ENCODE measurements at places on chromosomes 1 and 21.

- DNase-seq, result no peak
Measured at GRCh38 chr1:232586679-232587078, 43.3 kb downstream of the SIPA1L2 start.

GRCh38 chr1:228259368-228259894, 51.6 kb downstream of the OBSCN start:
- DNase-seq, result no peak

GRCh38 chr1:30739601-30740000, 16.2 kb upstream of the MATN1 start:
- DNase-seq, result no peak

- peak; percentile 64 for DNase-seq
Measured at GRCh38 chr1:151130987-151131586, 15.3 kb downstream of the SEMA6C start.

- DNase-seq, result no peak
Measured at GRCh38 chr1:183180634-183181056, 5.4 kb upstream of the LAMC2 start.

DNA sequence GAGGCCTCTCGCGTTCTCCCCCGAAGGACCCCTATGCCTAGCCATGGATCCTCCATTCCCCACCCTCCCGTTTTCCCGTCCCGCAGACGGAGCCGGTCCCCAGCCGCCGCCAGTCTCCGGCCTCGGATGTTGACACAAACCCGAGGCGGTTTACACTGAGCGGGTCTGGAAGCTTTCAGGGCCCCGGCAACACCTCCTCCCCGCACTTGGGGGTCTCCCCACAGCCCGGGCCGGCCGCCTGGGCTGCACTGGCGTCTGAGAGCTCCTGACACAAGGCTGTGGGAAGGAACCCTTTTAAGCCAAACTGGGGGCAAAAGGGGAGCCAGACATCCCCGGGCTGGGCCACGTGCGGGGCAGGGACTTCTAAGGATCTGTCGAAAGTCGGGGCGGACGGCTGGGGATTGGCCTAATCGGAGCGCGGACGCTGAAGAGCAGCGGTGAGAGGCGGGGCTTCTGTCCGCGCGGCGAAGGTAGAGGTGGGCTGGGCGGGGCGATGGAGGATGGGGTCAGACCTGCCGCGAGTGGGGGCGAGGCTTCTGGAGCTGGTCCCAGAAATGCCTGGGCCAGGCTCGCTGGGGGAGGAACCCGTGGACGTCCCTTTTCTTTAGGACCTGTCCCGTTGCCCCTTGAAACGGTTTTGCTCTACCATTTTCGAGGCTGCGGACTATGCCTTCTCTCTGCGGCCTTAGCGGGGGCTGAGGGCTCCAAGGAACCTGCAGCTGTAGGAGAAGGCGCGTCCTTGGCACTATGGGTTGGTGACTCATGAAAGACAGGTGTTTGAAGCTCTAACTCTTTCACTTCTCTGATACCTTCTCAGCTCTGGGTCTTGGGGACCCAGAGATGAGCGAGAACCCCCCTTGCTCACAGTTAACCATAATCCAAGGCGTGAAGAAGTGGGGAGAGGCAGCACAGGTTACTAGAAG, 1.2 kb upstream of the HPCAL4 start:
- DNase-seq, result no peak

DNA sequence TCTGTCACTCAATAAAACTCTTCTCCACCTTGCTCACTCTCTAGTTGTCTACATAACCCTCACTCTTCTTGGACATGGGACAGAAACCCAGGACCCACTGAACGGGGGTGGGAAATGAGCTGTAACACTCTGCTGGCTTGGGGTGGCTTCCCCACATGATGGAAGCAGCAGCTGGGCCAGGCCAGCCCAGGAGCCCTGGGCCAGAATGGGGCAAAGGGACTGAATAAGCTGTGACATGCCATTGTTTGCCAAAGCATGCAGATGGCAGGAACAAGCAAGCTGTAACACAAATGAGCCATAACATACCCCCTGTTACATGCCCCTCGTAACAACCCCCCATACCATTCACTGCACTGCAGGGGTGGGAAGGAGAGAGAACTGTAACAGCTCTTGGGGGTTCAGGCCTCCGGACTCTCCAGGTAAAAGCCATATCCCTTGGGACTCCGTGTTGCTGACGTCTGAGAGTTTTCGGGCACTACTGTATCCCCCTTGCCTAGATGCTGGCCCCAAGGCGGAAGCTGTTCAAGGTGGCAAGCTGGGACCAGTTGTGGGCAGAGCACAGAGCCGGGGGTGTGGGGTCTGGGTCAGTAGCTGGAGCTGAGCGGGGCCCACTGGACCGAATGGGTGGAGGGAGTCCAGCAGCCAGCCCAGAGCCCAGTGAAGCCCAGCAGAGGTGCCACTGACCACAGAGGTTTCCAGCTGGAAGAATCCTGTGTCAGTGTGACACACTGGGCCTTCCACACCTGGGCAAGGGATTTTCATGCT, 56.1 kb upstream of the DMRTB1 start:
- DNase-seq, result no peak

DNA sequence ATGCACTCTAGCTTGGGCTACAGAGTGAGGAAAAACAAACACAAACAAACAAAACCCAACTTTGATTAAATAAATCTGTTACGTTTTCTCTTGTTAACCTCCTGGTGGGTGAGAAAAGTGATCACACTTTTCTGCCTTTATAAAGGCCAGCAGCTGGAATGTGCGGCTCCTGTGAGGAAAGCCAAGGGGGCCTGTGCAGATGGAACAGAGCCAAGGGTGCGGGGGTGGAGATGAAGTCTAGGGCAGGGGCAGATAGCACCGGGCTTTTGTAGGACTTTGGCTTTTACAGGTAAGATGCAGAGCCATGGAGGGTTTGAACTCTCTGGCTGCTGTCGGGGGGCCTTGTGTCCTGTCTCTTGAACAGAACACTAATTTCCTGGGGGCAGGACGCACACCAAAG, 40.7 kb upstream of the GPR37L1 start:
- DNase-seq, result no peak

GRCh38 chr1:46077644-46078043, 54.8 kb downstream of the PIK3R3 start:
- DNase-seq, result no peak

All from activated CD4-positive, CD25-positive, alpha-beta regulatory T cell treated with anti-CD3 and anti-CD28 coated beads, Interleukin-2, amount 50 U/mL, for 72 hours (primary cell).